ENCODE measurements at places on chromosomes 7 and 10.

- DNase-seq: no peak
These were observed 10.5 kb upstream of the ANKRD61 start for GRCh38 chr7:6020371-6021286.

- no peak for DNase-seq
These were observed 11.4 kb downstream of the ACTR1A start for GRCh38 chr10:102491136-102491535.

DNA sequence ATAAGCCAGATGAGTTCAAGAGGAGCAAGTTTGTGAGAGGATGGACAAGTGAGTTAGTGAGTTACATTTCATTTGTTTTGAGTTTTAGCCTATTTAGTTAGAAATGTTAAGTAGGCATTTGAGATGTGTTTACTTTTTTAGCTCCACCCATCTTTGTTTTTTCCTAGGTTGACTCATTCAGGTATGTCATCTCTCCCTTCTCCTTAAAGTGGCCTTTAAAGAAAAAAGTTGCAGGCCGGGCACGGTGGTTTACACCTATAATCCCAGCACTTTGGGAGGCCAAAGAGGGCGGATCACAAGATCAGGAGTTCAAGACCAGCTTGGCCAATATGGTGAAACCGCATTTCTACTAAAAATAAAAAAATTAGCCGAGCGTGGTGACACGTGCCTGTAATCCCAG, 71.2 kb downstream of the BMPR1A start:
- DNase-seq: no peak

- no peak for DNase-seq
These were observed 74.8 kb downstream of the PRKCQ start for GRCh38 chr10:6505300-6505699.

GRCh38 chr7:64881461-64882287, 21.4 kb upstream of the ZNF273 start:
- no peak for DNase-seq

DNA sequence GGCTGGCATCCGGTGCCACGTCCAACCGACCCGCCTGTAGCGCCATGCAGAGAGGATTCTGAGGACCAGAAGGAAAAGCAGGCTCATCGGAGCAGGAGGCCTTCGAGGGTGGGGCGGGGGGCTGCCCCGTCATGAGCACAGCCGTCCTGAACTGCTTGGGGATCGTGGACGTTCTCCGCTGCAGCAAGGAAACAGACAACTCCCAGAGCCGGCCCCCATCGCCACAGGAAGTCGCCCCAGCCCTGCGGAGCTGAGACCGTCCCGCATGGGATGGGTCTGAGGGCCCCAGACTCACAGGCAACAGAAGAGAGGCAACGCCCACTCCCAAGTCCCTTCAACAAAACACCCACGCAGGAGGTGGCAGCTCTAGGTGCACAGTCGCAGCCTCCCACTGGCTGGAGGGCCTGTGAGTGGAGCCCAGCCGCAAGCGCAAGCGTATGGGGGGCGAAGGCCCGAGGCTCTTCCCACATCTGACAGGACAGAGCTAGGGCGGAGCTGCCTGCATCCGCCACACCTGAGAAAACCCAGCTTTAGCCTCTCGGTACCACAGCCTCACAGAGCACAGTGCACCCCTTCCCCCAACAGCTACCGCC, 64.7 kb upstream of the TNRC18 start:
- DNase-seq: no peak

DNA sequence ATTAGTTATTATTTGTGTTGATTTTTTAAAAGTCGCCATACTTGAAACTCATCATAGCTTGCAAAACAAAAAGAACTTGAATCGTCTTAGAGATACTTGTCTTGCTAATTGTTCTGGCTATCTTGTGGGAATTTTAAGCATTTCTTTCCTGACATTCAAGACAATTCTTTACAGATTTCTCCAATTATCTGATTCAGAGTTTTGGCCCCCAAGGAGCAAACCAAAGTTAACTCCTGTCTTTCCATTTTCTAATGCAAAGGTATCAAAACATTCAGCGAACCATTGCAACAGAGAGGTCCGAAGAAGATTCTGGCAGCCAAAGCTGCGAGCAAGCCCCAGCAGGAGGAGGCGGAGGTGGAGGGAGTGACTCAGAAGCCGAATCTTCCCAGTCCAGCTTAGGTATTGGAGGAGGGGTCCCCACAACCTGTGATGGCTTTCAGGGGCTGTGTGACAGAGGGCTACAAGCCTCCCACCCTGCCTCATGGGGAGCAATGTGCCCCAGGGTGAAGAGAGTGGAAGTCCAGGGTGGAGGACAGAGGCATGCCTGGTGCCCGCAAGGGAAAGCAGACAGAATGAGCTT, 119.4 kb upstream of the STK17A start:
- DNase-seq: no peak

GRCh38 chr10:68828833-68829232, 1.5 kb downstream of the STOX1 start:
- no peak for DNase-seq

GRCh38 chr10:122648599-122649428, 50.8 kb downstream of the C10orf120 start:
- DNase-seq: no peak

- DNase-seq: no peak
These were observed 18.8 kb downstream of the ANXA11 start for GRCh38 chr10:80186364-80187012.

- peak; percentile 45 for DNase-seq
These were observed 47.9 kb downstream of the PIP4K2A start for GRCh38 chr10:22666287-22667092.

DNA sequence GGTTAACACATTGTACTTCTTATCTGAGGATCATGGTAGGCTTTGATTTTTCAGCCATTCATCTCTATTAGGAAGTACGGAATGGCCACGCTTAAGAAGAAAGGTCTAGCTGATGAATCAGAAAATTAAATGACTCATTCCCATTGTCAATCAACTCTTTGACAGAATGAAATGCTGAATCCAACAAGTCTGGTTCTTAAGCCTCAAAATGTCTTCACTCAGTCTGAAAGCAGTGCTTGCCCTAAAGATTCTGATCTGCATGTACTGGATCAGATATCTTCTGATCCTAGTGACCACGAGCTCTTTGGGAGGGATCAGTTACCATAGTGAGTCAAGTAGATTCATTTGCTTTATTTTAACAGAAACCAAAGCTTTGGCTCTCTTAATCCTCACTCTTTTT, 5.7 kb upstream of the CELF2 start:
- DNase-seq: no peak

DNA sequence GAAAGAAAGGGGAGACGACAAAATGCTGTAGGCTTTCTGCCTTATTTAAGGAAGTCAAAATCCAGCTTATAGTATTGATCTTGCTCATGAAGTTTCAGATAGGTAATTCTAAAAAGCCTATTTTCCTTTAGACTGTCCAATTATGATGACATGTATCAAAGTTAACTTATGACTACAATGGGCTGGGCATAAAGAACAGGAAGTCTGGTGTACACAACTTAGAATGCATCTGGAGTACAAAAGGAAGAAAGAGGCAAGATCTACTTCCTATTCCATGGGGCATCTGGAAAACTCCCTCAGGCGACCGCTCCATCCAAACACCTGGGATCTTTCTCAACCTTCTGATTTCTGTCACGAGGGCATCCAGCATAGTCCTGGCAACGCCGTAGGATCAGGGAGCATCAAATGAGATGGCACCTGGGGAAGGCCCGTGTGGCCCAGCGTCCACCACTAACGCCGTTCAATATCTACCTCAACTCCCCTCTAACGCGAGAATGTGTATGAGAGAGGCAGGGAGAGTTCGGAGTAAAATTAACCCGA, 512 bp downstream of the FAM24B start:
- DNase-seq: no peak

DNA sequence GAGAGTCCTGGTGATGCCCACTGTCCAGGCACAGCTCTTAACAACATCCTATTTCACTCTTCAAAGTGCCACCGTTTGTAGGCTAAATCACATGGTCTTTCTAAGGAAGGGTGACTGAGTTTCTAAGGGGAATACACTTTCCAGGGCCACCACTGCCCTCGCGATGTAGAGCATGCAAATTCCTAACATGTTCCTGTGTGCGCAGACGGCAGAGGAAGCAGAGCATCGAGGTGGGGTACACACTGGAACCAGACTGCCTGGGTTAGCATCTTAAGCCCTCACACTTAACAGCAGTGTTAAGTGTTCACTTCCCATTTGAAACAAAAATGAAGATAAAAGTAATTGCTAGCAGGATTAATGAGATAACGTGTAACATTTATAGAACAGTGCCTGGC, 3.0 kb downstream of the VOPP1 start:
- DNase-seq: no peak

GRCh38 chr7:148838905-148839304, 45.2 kb downstream of the EZH2 start:
- DNase-seq: no peak

GRCh38 chr7:142152076-142152475, 40.6 kb downstream of the MGAM2 start:
- no peak for DNase-seq

GRCh38 chr10:1179346-1180070, 123.3 kb downstream of the WDR37 start:
- no peak for DNase-seq

- no peak for DNase-seq
These were observed 110.2 kb downstream of the RAB11FIP2 start for GRCh38 chr10:117936566-117936965.

DNA sequence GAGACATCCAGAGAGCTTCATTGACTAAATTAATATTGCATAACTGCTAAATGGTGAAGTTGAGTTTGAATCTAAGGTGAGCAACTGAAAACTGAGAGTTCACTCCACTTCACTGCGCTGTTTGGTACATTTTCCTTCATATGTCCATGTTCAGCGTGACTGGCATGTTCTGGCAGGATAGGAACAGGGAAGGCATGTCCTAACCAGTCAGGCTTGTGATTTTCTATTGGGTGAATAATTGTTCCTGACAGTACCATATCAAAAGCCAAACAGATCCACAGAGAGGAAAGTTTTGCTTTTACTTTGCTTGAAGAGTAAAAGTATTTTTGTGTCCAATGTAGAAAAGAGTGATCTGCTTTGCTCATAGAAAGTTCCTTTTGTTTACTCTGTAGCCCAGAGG, 53.2 kb downstream of the WDFY4 start:
- no peak for DNase-seq

DNA sequence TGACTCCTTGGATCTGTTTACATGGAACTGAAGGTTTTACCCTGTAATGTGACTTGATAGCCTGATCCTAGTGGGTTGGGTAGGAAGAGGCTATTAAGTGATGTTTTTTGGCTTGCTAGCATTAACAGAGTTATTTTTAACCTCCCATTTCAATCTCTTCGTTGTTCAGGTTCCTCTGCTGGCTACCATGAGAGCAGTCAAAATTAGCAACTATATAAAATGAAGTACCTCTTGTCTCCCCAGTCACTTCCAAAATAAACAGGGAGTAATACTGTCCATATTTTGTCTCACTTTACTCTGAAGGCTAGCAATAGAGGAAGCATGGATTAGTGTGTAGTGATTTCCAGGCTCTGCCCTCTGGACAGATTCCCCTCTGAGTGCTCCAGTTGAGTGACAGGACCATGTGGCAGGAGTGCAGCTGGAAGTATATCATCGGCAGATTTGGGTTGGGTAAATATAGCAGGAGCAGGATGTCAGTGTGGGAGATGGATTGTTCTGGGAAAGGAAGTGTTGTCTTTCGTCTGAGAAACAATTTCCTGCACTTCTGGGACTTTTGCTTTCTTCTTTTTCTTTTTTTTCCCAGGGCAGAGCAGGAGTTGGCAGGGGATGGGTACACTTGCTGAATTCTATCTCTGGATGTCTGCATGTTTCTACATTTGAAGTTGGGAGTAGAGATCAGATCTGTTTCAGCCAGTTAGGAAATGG, 35.2 kb downstream of the GBF1 start:
- no peak for DNase-seq

- DNase-seq: no peak
These were observed 122.2 kb upstream of the MGMT start for GRCh38 chr10:129344731-129345355.

GRCh38 chr10:101224910-101225823, 4.1 kb downstream of the LBX1 start:
- no peak for DNase-seq

- DNase-seq: no peak
These were observed 60.6 kb upstream of the LRRN3 start for GRCh38 chr7:111030336-111030735.

DNA sequence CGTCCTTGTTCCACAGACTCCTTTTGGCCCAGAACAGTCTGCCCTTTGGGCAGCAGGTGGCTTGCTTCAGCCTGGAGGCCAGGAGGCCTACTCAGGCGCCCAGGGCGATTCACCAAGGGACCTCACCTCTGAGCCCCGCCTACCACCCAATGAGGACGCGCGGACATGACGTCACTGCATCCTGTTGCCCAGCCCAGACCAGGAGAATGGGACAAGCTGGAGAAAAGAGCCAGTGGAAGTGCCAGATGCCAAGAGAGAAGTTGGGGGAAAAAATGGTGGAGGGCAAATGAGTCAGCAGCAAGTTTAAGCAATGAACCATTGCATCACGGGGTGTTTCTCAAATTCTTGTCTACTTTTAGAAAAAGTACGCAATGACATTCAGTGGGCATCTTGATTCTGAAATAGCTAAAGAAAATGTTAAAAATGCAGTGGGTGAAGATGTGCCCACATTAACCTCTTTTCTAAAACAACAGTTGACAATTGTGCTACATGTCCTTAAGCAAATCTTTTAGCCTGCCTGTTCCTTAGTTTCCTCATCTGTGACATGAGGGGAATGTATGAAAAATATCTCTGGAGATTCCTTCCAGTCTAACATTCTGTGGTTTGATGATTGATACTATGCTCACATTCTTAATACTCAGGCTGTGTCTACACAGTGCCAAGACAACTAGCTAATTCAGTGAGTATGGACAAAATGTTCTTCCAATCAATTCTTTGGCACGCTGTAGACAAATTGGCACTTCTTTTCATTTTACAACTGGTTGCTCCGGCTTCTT, 23.9 kb upstream of the LEP start:
- no peak for DNase-seq

GRCh38 chr10:113680190-113681111, 739 bp downstream of the CASP7 start:
- no peak for DNase-seq

GRCh38 chr7:30688718-30689221, 6.5 kb upstream of the CRHR2 start:
- DNase-seq: no peak

DNA sequence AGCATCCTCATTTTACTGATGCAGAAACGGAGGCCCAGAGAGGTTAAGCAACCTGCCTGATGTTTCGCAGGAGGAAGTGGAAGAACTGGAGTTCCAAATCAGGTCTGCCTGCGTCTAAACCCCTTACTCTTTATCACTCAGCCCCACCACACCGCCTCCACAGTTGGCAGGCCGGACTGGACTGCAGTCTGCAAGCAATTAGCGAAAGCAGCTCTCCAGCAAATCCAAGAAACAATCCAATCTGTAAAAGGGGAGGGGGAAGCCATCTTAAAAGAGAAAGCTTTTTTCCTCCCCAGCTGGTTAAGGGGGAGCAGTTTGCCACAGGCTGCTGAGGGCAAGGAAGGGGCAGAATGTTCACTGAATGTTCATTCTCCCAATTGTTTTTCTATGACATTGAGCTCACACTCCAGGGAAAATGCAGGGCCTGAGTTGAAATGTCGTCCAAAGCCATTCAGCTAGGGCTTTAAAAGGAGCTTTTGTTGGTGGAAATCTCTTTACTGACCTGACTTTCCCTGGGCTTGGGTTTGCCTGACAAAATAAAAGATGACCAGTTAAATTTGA, 350.1 kb downstream of the RNLS start:
- no peak for DNase-seq

- no peak for DNase-seq
These were observed 10.7 kb upstream of the KMT2E start for GRCh38 chr7:105003275-105003674.

- no peak for DNase-seq
These were observed 500.4 kb downstream of the MAGI2 start for GRCh38 chr7:78953090-78953489.

Measured in activated effector memory CD4-positive, alpha-beta T cell treated with Interleukin-2 at 50 U/mL for 16 hours (primary cell).